D721Med (cell line): ENCODE measurements at places on chromosomes 7 and 10.

GRCh38 chr7:101784292-101785127 is 32.9 kb upstream of the CUX1 start:
- no peak for DNase-seq

DNA sequence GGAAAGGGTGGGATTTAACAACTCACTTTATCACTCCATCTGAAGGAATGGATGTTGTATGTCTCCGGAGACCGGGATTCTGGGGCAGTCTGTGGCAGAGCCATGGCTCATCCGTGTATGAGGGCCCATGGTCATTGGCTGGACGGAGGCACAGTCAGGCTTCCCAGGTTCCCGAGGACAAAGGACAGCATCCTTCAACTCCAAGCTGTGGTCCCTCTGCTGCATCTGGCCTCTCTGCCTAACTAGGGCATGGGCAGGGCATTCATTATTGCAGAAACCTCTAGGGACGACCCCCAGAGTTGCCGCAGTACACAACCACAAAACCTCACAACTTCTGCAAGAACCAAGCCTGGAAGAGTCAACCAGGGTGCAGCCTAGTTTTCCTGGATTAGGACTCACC is 525.2 kb downstream of the GLRX3 start:
- DNase-seq: no peak

DNA sequence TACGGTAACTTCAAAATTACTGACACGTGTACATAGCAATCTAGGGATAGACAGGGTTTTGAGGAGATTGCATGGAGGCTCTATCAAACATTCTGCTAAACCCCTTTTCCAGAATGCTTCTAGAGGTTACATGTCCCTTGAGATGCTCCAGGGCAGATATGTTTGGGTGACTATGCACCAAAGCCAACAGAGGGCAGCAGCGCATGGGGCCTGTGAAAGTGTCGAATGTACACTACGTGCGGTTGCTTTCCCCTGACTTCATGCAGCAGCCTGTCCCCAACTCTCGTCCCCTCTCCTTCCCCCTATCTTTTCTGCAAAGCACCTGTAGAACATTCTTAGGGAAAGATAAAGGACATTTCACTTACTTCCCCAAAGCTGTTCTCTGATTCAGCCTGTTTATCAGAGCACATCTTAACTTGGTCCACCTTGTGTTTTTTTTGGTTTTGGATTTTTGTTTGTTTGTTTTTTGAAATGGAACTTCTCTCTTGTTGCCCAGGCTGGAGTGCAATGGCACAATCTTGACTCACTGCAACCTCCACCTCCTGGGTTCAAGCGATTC is 90.2 kb downstream of the UBE3C start:
- DNase-seq: no peak

DNA sequence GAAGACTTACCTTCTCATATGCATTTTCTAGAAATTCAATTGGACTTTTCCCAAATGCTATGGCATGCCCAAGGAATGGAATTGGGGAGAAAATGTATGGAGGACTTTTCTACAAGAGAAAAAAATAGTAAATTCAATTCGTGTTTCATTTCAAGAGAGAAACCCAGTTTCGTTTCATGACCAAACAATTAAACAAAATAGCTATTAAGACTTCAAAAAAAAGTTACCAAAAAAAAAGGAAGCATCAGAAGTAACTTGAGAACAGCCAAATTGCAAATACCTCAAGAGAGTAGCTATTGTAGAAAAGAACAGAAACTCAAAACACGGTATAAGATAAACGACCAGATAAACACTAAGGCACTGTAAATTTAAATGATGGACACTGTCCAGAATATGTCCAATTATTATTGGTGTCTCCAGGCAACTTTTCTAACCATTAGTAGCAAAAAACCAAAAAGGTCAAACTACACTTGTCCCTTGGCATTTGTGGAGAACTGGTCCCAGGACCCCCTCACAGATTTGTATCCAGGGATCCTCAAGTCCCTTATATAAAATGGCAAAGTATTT is 2.4 kb downstream of the CYP51A1 start:
- DNase-seq: no peak

- no peak for DNase-seq
Measured at GRCh38 chr7:27804139-27804538, 64.2 kb downstream of the TAX1BP1 start.

GRCh38 chr10:11023009-11023953 is 5.6 kb downstream of the CELF2 start:
- DNase-seq: no peak

- DNase-seq: no peak
Measured at GRCh38 chr10:128398999-128399398, 272.8 kb upstream of the MKI67 start.
